ENCODE measurements at places on chromosomes 5 and 9.

DNA sequence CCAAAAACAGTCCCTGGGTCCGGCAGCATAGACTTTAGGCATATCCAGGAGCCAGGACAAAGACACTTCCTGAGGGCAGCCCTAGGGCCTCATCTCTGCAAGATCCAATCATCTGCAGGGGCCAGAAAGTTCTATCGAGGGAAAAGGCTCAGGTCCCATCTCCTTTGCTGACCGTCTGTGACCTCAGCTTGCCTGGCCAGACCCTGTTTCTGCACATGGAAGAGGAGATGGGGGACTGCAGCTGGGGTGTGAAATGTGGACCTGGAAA lies 51.0 kb upstream of the FCN1 start:
- no peak for DNase-seq

DNA sequence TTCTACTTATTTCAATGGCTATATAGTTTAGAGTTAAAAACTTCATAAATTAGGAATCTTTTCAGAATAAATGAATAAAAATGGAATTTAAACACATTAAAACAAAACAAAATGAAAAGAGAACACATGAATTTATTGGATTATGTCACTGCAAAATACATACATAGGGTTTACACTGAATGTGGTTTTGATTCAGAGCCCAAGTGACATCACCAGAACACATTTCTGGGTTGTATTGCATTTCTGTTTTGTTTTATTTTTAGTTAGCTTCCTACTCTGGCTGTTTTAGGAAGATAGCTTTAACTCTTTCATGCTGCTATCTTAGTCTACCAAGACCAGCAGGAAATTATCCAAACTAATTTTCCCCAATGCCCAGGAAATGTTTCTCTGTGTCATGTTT lies 1935.0 kb downstream of the EFNA5 start:
- no peak for DNase-seq

DNA sequence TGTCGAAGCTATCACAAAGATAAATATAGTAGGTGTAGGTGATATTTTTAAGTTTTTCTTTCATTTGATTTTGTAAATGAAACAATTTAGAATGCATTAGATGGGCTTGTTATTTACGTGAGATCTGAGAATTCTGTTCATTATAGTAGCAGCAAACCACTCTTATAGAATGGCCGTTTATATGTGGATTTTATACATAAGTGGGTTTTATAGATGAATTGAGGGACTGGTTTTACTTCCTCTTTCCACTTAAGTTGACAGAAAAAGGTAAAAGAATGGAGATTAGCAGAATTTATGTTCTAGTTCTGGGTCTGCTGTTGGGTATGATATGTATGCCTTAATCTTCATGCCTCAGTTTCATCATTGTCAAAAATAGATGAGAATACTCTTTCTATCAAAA lies 5.6 kb downstream of the RMI1 start:
- DNase-seq, result no peak

DNA sequence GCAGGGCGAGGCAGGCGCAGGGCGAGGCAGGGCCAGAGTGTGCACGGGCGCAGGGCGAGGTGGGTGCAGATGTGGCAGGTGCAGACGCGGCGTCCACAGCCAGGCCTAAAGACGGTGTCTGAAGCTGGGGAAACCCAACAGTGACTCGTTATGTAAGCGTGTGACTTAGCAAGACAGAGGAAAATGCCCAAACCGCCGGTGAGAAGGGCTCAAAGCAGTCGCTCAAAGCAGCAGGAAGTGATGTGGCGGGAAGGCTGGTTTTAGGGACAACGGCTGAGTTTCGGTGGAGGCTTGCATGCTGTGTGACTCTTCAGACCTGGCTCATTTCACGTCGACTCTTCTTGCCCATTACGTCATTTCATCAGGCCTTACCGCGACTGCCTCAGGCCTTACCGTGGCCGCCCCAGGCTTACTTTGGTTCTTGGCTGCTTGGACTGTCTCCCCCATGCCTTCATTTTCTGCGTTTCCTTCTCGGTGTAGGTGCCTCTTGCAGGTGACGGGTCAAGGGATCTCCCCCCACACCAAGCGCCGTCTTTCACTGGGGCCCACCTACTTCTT lies 50.5 kb upstream of the EXOC3 start:
- peak; percentile 32 for DNase-seq

- DNase-seq, result peak; percentile 91
These were observed 1.4 kb upstream of the SMIM27 start for GRCh38 chr9:32550562-32551275.

- no peak for DNase-seq
These were observed 48.0 kb downstream of the IPO11 start for GRCh38 chr5:62460578-62460983.

- DNase-seq, result no peak
These were observed 168.2 kb downstream of the DAB2IP start for GRCh38 chr9:121819428-121820231.

Measured in activated T-helper 1 cell treated with Interleukin-2 at 50 U/mL for 16 hours (primary cell).